GM04503 (cell line): ENCODE measurements at places on chromosomes 12 and 14.

- no peak for DNase-seq
These were observed 111.7 kb downstream of the EFCAB11 start for GRCh38 chr14:89842837-89843236.

DNA sequence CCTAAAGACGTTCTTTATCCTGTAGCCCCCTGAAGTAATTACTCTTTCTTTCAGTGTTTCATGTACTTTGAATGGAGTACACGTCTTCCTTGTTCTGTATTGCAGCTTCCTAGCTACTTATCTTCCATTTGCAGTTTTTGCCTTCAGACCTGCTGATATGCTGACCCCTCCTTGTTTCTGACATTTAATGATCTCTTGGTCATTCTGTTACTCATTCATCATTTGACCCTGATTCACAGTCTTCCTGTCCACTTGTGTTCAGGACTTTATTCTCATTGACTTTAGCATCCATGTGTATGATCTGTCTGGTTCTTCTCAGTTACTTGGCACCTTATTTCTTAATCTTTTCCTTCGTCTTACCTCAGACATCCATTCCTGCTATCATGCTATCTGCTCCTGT lies 22.2 kb downstream of the CPSF2 start:
- DNase-seq: no peak

DNA sequence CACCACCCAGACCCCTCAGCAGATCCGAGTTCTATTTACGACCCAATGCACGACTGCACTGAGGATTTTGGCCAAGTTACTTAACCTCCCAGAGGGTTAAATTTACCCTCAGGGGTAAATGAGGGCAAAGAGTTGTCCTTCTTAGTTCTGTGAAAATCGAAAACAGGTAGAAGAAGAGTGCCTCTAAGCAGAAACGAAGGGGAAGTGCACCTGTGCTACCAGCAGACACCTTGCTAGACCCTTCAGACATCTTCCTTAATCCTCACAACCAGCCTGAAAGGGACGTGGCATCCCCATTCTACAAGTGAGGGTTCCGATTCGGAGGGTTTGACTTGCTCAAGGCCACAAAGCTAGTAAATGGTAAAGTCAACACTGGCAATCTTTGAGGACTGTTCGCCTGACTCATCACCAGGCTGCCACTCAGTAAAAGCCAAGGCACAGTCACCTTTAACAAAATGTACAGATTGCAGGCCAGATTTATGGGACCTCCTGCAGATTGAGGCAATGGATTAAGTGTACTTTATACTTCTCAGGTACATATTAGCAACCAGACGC lies 1.6 kb downstream of the GSG1 start:
- no peak for DNase-seq

DNA sequence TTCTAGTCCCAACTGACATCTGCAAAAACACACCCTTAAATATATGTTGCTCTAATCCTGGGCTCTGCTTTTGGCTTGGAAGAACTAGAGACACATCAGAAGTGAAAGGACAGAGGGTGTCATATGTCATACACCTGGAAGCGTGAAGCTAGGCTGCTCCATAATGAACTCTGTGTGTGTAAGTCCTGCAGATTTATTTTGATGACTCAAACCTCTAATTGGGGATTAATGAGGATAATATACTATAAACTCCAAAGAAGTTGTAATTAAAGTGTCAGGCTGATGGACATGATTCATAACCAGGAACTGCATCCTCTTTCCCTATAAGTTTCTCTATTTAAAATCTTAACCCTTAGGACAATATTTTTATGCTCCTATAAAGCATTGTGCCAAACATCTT lies 4.4 kb upstream of the KCNK10 start:
- DNase-seq: no peak

GRCh38 chr12:115468087-115468510 lies 784.1 kb upstream of the TBX3 start:
- no peak for DNase-seq

DNA sequence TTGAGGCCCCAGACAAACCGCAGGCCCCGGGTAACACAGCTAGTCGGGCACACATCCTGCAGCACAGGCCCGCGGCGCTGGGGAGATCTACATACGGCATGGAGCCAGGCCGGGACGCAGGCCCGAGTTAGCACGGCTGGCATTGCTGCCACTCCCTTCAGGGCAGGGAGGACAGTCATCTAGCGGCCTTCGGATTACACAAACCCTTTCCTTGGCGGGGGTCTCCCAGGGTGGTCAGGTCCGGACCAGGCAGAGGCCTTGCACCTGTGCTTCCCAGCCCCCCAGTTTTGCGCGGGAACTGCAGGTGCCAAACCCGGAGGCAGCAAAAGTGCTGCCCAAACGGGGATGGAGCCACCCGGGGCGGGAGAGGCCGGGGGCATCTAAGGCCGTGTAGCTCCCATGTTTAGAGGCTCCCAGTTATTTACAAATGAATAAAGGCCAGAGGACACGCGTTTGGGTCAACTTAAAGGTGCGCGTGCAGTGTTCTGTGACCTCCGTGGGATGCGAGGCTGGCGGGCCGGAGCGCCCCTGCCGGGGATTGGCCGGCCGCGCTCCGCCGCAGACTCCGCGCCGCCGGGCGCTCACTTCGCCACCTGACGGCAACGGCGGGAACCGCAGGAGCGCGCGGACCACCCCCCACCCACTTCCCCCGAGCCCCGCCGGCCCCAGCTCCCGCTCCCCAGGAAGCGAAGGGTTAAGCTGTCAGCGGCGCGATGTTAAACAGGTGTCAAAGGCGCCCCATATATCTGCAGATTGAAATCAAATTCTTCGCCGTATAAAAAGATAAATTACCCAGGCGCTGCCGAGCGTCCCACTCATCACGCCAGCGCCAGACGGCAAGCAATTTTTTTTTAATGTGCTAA lies 18.1 kb downstream of the VSX2 start:
- DNase-seq: no peak

DNA sequence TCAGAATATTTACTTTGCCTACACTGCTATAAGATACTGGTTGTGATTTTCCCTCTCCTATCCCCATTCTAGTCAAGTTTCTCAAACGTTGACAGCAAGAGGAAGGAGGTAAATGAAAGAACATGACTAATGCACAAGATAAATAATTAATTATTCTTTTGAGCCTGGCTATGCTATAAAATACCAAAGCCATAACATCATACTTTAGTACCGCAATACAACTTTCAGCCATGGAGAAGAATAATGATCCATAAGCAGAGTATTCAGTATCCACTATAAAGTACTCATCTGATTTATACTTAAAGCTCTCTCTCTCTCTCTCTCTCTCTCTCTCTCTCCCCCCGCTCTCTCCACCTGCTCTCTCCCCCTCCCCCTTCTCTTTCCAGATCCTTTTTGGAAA lies 41.3 kb downstream of the TDG start:
- DNase-seq: no peak

GRCh38 chr12:4387607-4388006 lies 8.1 kb upstream of the FGF23 start:
- DNase-seq: no peak

- DNase-seq: no peak
These were observed 23.8 kb downstream of the VPS37B start for GRCh38 chr12:122871851-122872780.

- no peak for DNase-seq
These were observed 40.2 kb downstream of the STAB2 start for GRCh38 chr12:103627189-103627855.

GRCh38 chr12:83514372-83514771 lies 827.7 kb downstream of the TMTC2 start:
- no peak for DNase-seq

DNA sequence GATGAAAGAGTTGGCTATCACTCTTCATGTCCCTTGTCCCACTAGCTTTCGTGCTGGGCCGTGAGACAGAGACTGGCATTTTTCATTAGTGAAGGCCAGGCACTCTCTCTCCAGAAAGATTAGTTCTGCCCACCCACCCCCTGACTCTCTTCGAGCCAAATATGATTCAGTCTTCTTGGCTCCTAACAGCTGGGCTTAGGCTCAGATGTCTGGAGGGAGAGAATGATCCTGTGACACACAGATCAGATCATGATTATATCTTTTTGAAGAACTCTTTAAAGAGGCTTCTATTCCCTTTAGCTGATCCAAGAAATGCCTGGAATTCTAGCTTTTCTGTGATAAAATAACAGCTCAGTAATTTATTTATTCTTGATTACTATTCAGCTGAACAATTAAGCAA lies 5.2 kb upstream of the GNG2 start:
- DNase-seq: no peak

- no peak for DNase-seq
These were observed 9.3 kb upstream of the TMEM106C start for GRCh38 chr12:47954058-47954457.

DNA sequence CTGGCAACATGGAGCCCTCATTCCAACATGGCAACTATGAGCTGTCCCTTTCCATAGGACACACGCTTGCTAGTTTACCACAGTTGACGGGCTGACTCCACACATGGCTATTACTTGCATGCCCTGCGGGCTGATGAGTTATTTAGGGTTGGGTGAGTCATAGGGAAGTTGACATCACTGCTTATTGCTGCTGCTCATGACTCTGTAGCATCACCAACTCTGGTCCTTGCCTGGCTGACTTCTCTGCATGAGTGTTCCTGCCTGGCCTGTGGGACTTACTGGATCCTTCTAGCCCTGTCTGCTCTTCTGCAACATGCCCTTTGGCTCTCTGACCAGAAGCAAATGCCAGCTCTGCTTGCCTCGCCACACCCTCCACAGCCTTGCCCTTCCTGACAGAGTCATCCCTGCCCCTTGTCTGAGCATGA lies 199.5 kb downstream of the ANO6 start:
- peak; percentile 99 for DNase-seq

GRCh38 chr14:102185360-102185759 lies 45.7 kb downstream of the WDR20 start:
- DNase-seq: no peak

DNA sequence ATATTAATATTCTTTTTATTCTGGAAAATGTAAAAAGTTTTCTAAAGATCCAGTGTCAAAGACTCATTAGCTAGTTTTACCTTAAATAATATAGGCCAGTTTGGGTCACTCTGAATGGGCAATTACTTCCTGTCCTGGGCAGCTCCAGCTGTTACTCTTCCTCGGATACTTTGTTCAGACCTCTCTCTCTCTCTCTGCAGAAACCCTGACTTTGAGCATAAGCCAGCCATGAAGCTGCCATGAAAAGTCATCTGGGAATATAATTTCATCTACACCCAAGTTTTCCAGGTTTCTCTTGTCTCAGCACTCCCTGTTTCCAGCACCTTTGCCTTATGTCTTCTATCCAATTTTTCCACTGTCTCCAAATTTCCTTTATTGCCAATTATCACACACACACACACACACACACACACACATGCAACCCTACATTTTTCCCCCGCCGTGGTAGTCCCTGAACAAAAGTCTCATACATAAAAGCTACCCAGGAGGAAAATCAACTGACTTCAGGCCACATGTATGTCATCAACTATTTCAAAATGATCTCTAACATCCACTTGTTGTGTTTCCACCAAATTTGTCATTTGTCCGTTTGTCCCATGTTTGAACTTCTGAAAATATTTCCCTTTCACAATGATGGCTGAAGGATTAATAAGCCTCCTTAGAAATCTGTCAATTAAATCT lies 318.1 kb downstream of the SSPN start:
- no peak for DNase-seq

GRCh38 chr12:112716099-112717093 lies 75.2 kb upstream of the RPH3A start:
- no peak for DNase-seq

GRCh38 chr14:99736603-99737371 lies 52.7 kb downstream of the CYP46A1 start:
- DNase-seq: no peak

- no peak for DNase-seq
These were observed 168.9 kb downstream of the VRK1 start for GRCh38 chr14:96965885-96966595.

DNA sequence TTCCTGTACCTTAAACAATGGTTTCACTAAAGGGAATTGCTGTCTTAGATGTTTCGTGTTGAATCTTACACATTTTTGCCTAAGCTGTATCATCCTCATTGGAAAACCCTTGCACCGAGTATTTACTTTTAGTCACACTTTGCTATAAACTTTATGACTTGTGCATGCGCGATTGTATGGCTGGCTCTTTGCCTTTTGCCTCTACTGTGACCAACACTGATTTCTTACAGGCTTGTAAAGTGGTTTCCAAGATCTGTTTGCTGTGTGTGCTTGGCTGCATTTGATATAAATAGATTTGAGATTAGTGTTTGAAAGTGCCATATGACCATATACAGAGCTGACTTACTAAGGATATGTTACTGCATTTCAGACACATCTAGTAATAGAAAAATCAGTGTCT lies 40.5 kb downstream of the RASSF3 start:
- DNase-seq: no peak

DNA sequence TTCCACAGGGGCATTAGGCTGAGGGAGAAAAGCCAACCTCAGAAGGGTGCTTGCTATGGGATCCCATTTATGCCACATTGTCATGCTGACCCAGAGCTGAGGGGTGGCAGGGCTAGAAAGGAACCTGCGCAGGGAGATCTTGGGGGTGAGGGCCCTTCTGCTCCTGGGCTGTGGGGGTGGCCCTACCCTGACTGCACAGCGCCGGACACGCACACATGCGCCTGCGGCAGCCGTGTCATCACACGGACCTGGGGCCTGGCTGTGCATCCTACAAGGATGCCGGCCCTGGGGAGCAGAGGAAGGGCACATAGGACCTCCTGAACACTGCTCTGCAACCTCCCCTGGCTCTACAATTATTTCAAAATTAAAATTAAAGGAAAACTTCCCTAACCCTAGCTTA lies 6.9 kb downstream of the CDCA4 start:
- DNase-seq: no peak

DNA sequence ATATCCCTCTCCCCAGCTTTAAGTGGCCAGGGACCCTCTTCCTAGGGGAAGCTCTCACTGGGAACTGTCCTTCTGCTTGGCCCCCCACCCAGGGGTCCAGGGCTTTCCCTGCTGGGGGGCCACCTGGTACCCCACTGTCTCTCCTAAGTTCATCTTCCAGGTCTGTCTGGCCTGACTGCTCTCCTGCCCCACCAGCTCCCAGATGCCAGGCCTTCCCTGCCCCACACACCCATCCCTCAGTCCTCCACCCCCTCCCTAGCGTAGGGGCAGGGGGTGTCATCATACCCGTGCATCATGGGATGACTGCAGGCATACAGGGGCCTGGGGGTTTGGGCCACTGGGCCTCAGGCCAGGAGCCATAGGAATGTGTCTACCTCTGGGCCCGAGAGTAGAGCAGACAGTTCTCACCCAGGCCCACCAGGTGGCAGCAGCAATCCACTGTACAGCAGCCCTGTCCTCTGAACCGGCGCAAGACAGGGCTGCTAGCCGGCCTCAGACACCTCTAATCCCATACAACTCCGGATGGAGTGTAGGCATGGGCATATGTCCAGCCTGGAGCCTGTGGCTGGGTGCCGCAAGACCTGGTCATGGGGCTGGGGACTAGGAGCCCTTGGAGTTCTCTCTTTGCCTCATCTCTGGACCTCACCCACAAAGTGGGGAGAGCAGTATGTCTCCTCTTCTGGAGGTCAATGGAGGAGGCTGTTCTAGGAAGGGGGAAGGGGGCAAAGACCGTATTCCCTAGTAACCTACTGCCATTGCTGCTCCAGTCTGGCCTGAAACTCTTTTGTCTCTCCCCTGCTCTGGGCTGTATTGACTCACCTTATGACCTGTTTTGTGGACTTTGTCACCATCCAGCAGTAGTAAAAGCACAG lies 10.0 kb upstream of the SMARCD1 start:
- DNase-seq: no peak
